Activated T-helper 1 cell treated with anti-CD3 and anti-CD28 coated beads, Interleukin-12 subunit alpha, Interleukin-12 subunit beta, Interleukin-2, Interleukin-4 antibody, amounts not matched to agents 30 ng/mL and 10 ng/mL and 1 ng/mL, durations not matched to agents 14 hours and 24 hours and 36 hours (primary cell): ENCODE measurements at places on chromosomes 5 and 9. TPM values are rescaled to one million over a fixed set of nuclear protein-coding genes. Genes with fewer than 3 reads are reported as not detected.

- no peak for DNase-seq
Observed at GRCh38 chr9:109751253-109751652, 28.7 kb upstream of the PALM2AKAP2 start.

GRCh38 chr5:2686321-2687124 lies 65.0 kb downstream of the IRX2 start:
- DNase-seq: no peak

DNA sequence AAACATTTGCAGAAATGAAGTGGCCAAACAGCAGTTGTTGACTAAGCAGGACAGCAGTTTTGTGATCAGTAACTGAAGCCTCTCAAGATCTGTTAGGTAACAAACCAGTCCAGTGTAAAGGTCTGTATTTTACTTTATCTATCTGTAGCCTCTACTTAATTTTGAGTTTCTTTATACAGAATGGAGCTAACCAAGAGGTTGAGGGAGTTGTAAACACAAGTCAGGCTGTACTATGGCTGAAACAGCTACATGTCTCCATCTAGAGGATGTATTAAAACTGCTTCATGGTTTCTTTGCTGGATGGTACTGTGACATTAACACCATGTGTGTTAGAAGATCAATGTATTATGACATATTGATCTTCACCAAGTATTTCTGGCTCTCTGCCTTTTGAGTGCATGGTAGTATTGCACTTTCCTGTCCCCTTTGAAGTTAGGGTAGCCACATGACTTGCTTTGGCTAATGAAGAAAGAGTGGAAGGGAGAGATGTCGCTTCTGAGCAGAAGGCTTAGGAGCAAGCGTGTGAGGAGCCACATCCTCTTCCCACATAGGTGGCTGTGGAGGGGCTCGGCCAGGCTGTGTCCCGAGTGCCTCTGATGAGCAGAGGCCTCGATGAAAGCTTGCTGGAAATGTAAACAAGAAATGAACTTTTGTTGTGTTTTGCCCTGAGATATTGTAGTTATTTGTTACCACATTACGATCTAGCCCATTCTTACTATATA lies 105.6 kb upstream of the PCA3 start:
- DNase-seq: no peak

Gene CD74
- total RNA-seq: 440 and 444 TPM in 2 replicates

Gene GAS1
- total RNA-seq: 0.12 and 0.23 TPM in 2 replicates
